ENCODE measurements at places on chromosomes 7 and 10.

- no peak for DNase-seq
These were observed 255.5 kb downstream of the WDR37 start for GRCh38 chr10:1311726-1312125.

DNA sequence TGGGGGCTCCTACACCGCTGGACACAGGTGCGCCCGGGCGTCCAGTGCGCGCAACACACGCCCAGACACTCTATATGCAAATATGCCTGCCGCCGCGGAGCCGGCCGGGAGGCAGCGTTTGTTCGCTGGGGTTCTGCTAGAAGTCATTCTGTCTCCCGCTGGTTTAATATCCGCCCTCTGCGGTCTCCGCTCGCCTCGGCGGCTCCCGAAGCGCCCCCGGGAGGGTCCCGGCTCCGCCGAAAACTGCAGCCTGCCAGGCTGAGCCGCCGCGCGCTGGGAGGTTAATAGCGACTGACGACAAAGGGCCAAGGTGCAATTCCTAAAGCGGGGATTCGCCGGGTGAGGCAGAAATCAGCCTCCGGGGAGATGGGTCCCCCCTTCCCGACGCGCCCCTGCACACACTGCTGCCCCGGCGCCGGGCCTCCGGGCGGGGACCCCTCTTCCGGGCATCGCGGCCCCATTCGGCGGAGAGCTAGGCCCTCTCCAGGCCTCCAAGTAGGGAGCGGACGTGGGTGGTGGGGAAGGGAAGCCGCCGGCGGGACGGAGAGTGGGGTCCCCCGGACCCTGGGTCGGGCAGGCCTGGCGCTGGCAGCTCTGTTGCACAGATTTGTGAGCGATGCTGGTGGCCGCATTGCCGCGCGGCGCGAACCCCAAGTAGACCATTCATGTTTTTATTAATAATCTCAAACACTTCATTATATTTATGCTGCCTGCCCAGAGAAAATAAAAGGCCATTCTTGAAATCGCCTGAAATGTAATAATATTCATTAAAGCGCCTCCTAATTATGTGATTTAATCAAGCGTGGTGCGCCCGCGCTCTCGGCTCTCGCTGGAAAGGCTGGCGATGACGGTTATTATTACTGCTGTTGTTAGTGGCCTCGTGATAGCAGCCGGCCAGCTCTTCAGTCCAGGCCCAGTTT, 9.1 kb downstream of the EN2 start:
- DNase-seq: no peak

GRCh38 chr10:129883626-129884397, 80.3 kb downstream of the EBF3 start:
- no peak for DNase-seq

GRCh38 chr10:115957012-115957399, 316.0 kb downstream of the GFRA1 start:
- DNase-seq: no peak

DNA sequence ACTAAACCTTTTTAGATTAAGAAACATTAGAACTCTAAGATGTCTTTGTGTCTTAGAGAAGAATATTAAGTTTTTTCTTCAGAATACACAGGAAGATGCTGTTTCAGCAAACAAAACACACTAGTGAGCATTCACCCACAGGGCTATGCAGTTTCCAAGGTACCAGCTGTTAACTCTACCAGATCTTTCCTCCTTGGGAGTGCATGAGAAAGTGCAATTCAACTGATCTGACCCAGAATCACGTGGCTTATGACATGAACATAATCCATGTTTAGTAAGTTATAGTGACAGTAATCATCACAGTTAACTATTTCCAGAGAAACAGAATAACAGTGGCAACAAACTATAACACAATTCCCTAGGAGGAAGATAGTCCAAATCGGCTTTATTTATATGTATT, 270.7 kb downstream of the CACNA2D1 start:
- DNase-seq: no peak

DNA sequence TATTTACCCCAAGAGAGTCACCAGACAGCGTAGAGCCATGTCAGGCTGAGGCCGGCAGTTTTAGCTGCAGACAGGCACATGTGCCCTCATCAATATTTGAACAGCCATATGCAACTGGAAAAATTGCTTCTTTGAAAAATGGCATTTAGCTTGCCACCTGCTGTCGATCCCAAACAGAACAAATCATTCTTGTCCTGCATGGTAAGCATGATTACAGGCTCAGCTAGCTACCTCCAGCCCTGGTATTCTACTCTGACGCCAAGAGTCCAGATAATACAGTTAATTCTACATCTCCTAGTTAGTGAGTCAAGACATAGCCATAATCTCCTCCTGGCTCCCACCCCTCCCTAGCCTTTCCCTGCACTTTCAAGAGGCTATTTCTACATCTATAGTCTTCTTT, 7.7 kb downstream of the CREB3L2 start:
- DNase-seq: no peak

DNA sequence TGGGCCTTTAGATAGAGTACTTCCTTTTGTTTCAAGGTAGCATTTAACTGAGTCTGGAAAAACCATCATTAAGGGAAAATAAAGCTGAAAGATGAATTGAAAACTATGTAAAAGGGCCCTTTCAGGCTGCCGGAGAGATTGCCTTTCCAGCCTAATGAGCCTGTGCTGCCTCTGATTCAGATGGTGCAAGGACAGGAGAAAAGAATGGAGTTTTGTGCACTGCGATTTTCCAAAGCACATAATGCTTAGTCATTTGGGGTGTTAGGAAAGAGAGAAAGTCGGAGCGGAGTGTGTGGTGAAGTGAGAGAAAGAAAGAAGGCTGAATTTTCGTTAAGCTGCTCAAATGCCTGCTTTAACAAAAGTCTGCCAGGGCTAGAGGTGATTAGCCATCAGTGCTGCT, 259.7 kb downstream of the PAXIP1 start:
- no peak for DNase-seq

GRCh38 chr10:108708363-108708762, 1214.9 kb downstream of the XPNPEP1 start:
- DNase-seq: no peak

DNA sequence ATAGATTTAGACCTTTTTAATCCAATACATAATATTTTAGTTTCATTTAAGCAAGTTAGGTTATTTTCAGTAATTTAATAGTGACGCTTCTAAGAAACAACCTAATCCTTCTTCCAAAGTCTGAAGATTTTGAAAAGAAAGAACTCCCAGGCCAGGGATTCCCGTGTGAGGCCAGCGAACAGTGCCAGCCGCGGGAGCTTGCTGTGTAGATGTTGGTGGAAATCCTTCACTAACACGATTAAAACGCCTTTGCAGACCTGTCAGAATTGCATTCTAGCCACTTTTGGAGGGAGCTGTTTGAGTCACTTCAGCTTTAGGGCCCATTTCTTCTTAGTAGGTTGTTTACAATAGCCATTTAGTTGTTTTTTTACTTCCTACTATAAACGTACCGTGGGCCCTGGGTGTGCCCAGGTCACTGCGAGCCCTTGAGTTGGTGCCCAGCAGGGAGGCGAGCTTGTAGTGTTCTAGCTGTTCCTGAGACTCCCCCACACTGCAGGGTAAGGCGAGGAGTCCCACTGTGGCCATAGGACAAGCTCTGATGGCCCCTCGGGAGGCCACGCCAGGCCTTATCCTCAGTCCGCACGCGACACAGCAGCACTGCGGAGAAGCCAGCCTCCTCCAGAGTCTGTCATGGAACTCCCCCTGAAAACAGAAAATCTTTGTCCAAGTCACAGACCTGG, 32.3 kb downstream of the PPP2R2D start:
- DNase-seq: no peak

GRCh38 chr7:43847496-43847895, 21.8 kb downstream of the MRPS24 start:
- DNase-seq: no peak

DNA sequence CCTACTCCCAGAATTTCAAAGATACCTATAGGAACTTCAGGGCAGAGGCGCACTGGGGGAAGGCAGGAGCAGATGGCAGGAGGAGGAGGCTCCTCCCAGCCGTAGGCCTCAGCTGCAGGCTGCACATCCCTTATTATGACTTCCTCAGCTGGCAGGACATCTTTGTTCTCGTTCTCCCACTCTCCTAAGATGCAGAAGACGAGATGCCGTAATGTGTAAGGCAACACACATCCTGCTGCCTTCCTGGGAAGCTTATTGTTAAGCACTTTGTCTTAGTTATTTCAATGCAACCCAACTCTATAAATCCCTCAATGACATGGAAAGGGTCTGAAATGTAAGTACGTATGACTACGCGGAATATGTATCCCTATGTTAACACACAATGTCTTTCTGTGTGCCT, 599.8 kb upstream of the MGMT start:
- no peak for DNase-seq

DNA sequence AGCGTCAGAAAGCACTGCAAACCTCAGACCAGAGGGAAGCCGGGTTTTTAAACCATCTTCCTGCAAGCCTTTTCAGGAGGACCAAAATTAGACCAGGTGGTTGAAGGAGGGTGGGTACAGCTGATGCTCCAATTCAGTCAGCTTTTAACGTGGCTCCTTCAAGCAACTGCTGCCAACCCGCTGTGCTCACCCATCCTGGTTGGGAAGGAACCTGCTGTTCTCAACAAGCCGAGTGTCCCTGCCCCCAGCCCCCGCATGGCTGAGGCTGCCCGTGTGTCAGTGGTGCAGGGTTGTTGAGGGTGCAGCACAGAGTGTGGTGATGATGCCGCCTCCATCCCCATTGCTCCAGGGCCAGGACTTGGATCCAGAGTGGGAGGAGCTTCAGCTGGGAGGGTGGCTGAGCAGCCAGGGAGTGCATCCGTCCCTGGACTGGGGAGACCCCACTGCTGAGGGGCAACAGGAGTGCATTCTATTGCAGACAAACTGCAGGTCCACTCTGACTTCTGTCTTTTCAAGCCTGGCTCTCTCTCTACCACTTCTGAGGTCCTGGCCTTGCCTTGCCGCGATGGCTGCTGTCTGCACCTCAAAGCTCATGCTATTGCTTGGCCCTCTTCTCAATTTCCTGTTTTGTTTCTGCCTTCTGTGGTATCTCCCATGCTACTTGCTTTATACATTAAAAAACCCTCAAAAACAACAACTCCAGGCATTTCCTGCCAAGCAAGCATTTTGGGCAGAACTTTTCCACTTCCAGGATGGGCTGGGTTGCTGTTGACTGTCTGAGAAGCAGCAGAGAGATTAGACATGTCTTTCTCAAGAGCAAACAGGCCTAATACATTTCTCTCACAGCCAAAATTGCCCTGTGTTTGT, 134.7 kb downstream of the DNAJB6 start:
- no peak for DNase-seq

- DNase-seq: no peak
These were observed 93.8 kb downstream of the ADAM12 start for GRCh38 chr10:126294451-126294850.

DNA sequence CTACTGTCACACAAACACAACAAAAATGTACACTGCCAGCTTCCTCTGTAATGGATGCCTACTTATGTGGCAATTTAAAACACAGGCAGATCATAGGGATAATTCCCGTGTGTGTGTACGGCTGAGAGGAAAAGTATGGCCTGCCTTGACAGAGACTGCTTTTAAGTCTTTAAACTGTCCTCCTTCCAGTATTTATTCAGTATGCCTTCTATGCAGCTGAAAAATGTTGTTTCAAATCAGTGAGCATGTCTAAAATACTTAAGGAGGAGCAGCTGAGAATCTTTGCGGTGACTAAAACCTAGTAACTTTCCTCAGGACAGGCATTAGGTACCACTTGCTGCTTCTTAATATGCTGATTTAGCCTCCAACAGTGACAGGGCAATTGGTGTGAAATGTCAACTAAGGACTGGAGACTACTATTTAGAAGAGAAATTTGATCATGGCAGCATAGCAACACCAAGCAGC, 126.3 kb downstream of the CACNA2D1 start:
- no peak for DNase-seq

DNA sequence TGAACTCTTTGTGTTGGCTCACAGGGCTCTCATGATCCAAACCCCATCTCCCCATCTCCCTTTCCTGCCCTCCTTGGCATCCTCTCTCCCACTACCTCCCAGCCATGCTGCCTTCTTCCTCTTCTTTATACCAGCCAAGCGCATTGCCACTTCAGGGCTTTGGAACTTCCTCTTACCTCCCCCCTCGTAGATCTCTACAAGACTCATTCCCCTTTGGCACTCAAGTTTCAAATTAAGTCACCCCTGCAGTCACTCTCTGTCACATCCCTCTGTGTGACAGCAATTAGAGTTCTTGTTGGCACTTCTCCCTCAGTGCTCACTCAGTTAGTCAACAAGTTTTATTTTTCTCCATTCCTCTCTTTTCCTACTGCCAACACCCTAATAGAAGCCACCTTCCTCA, 20.8 kb upstream of the NRP1 start:
- no peak for DNase-seq

DNA sequence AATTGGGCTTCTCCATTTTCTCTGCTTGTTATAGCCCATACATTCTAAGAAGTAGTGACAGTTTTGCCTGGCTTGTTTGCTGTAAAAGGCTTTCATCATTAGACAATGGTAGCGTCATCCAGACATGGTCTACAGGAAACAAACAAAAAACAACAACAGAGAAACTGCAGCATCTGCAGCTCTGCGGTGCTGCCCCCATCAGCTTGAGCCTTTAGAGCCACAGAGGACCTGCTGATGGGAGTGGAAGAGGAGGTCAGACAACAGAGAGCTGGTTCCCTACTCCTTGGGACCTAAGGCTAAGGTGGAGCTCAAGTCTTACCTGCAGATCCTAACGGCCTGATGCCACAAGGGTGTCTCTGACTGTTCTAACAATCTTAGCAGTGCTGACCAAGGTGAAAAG, 3.1 kb downstream of the INA start:
- DNase-seq: no peak

DNA sequence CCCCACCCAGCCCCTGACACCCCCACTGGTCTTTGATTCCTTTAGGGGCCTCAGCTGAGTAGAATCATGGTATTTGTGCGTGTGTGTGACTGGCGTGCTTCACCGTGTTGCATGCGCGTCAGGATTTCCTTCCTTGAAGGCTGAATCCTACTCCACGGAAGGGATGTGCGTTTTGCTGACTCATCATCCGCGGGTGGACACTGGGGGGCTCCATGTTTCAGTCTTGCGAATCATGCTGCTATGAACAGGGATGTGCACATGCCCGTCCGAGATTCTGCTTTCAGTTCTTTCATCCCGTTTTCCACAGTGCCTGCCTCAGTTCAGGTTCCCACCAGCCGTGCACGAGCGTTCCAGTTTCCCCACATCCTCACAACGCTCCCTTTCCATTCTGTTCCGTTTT, 20.9 kb upstream of the JAKMIP3 start:
- DNase-seq: no peak

- DNase-seq: peak; percentile 70
These were observed 21.7 kb downstream of the AMZ1 start for GRCh38 chr7:2709553-2710285.

- DNase-seq: no peak
These were observed 14.5 kb upstream of the VCL start for GRCh38 chr10:73983096-73984047.

GRCh38 chr10:97689559-97690020, 2.5 kb upstream of the AVPI1 start:
- DNase-seq: no peak

- no peak for DNase-seq
These were observed 24.3 kb downstream of the GRID1 start for GRCh38 chr10:86342111-86342863.
